ENCODE measurements at places on chromosomes 6 and 20. TPM values are rescaled to one million over a fixed set of nuclear protein-coding genes. Genes with fewer than 3 reads are reported as not detected.

Gene TXNDC5
- 224 TPM for total RNA-seq

DNA sequence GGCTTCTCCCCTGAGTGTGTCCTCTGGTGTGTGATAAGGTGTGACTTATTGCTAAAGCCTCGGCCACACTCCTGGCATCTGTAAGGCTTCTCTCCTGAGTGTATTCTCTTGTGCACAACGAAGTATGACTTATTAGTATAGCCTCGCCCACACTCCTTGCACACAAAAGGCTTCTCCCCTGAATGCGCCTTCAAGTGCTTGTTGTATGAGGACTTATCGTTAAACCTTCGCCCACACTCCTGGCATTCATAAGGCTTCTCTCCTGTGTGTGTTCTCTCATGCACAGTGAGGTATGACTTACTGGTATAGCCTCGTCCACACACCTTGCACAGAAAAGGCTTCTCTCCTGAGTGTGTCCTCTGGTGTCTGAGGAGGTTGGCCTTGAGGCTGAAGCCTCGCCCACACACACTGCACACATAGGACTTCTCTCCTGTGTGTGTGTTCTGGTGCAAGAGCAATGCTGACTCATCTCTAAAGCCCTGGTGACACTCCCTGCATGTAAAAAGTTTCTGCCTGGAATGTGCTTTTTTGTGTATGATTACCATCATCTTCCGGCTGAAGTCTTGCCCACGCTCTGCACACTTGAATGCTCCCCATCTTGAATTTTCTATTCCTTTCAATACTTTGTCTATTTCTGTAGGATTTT is 20.4 kb downstream of the ZNF337 start:
- DNase-seq: no peak

Gene LY6G6F
- total RNA-seq: not detected

DNA sequence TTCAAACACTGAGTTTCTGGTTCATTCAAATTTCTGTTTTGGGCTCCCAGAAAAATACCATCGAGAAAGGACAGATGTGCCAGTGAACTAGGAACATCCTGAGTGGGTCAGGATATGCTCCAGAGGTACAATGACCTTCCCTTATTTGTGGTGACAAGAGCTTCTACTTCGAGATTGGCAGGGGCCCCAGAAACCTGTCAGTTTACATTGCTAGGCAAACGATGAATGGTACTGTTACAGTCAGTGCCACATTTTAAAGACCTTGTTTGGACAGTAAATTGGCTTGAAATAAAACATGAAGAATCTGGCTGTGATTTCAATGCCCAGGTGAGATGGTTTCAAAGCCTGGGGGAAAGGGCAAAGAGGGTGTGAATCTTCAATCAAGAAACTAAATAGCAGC is 454.5 kb upstream of the ID4 start:
- DNase-seq: no peak

DNA sequence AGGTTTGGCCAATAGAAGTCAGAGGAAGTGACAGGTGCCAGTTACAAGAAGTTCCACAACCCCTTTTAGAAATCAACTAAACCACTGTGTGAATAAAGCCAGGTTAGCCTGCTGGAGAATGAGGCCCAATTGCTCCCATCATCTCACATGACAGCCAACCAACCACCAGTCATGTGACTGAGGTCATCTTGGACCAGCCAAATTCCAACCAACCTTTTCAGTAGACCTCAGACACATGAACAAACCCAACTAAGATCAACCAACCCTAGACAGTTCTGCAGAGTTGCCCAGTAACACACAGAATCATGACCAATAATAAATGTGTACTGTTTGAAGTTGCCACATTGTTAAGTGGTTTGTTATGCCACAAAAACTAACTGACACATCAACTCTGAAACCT is 44.6 kb upstream of the GGTLC1 start:
- no peak for DNase-seq

DNA sequence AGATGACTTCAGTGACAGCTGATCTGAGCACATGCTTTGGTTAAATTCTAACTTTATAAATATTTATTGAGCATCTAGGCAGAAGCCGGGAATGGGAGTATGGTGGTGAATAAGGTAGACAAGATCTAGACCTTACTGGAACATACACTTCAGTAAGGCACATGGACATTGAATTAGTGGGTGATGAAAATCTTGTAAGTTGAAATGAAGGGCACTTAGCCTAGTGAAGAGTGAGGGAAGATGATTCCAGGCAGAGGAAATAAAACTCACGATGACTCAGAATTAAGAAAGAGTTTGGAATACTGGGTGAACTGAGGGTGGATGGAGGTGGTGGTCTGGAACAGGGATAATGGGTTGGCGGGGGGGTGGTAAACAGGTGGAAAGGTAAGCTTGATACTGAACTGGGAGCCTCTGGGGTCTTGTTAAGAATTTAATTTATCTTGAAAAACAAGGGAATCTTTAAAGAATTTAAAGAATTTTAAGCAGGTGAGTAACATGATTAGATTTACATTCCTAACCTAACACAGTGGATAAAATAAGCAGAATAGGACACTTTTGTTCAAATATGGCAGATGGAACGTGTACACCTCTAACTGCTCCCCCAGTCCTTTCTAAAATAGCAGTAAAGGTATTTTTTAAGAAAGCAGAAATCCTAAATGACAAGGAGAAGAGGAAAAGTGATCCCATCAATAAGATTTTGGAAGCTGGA is 75.2 kb upstream of the ARHGAP18 start:
- no peak for DNase-seq

Gene SPATS1
- total RNA-seq: 0.45 TPM

GRCh38 chr20:37260923-37261322 is 691 bp downstream of the GHRH start:
- DNase-seq: no peak

DNA sequence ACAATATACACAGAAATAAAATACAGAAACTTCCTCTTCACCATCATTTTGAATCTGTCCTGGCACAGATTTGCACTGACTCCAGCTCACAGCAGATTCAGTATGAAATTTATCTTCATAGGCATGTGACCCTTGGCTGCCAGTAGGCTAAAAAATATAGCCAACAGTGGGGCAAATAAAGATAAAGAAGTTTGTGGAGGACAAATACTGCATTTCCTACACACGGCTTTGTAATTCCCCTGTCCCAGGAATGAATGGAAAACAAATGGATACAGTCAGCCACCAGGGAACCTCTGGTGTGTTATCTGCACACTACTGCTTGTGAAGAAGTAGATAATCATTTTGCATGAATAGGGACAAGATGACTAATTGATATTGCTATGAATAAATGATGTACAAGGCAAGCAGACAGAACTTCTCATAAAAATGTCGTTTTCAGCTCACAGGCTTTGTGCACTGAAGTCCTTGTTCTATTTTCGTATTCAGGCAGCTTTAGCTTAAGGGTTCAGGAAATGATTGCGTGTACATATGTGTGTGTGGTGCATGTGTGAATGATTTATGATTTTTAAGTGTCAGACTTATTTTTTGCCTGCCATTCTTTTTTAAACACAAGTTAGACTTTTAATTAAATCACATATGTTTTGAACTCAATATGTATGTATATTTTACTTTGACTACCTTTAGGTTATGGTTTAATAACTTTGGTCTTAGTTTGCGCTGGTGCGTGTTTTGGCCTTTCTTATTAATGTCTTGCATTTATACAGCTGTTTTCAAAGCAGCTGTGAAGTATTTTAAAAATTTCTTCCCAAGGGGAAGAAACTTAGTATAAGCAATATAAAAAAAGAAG is 543.8 kb upstream of the JAG1 start:
- DNase-seq: no peak

GRCh38 chr20:33277471-33278441 is 5.3 kb upstream of the BPIFB1 start:
- DNase-seq: no peak

DNA sequence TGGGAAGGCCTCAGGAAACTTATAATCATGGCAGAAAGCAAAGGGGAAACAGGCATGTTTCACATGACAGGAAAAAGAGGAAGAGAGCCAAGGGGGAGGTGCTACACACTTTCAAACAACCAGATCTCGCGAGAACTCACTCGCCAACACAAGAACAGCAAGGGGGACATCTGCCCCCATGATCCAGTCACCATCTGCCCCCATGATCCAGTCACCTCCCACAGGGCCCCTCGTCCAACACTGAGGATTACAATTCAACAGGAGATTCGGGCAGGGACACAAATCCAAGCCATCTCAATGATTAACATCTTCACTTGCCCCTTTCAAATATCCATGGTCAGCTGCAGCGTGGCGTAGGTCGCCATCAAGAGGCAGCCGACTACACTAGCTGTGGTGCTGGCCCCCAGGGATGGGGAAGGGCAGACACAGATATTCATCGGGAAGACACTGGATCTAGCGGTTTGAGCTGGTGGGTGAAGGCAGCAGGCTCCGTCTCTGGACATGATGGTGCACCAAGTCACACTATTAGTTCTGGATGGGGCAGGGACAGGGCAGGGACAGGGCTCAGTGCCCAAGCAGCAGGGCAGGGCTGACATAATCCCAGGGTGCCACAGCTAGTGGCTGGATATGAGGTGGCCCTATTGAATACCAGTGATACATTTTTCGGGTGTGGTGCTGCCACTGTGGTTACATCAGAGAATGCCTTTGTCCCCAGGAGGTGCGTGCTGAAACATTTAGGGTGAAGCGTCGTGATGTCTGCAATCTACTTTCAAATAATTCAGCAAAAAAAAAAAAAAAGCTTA is 31.6 kb downstream of the TUBB2B start:
- no peak for DNase-seq

GRCh38 chr6:136859430-136859829 is 37.0 kb downstream of the PEX7 start:
- no peak for DNase-seq

DNA sequence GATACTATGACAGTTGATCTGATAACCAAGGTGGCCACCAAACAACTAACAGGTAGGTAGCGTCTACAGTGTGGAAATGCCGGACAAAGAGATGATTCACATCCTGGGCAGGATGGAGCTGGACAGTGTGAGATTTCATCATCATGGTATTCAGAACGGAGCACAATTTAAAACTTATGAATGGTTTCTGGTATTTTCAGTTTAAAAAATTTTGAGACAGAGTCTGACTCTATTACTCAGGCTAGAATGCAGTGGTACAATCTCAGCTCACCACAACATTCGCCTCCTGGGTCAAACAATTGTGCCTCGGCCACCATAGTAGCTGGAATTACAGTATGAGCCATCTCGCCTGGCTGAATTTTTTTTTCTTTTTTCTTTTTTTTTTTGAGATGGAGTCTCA is 43.8 kb downstream of the CEP57L1 start:
- DNase-seq: no peak

- DNase-seq: no peak
Observed at GRCh38 chr6:37149745-37150144, 20.2 kb upstream of the PIM1 start.

DNA sequence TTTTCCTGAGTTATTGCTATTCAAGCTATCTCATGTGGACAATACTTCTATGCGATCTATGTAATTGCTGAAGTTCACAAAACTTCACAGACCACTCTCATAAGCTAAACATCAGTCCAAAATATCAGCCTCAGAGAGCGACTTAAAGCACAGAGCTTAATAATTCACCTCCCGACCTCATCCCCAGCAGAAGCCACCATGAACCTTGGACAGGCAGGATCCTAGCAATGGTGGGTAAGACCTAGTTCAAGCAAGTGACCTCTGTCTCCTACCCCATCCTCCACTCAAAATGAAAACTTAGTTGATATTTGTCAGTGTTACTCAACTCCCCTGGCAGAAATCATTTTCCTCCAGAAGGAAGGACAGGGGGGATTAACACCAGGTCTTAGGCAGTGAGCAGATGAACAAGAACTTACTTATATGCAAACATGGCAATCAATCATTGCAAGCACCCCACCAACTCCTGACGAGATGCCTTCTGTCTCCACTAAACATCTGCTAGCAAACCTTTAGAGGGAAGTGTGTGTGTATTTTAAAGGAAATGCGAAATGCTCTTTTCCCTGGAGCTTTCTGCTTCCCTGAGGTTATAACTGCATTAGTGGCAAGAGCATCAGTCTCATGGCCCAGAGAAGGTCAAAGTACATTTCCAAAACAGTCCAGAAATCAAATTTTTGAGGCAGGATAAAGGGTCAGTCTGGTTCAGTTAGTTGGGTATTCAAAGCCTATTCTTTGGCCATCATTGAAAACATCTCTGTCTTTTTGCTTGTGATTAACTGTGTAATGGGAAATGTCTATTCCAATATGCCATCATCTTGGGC is 90.0 kb downstream of the SLC22A23 start:
- no peak for DNase-seq

- no peak for DNase-seq
Observed at GRCh38 chr20:41038878-41039404, 10.3 kb downstream of the TOP1 start.

GRCh38 chr20:63051911-63052310 is 45.1 kb upstream of the BHLHE23 start:
- no peak for DNase-seq

Gene SIRPB1
- 8.0 TPM for total RNA-seq

DNA sequence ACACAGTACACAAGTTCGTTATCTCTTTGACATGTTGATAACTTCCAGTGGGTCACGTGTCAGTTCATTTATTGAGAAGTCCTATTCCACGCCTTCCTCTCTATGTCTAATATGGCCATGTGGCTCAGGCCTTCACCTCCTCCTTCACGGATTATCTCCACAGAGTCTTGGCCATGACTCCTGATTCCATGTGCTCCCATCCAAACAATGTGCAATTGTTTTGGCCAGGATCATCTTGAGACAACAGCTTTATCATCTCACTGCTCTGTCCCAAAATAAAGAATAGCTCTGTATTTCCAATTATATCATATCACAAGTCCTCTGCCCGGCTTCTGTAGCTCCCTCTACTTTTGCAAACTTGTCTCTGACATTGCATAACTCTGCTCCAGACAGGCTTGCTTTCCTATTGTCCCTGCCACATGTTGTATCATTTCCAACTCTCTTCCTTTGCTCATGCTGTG is 11.1 kb upstream of the TXNDC5 start:
- DNase-seq: no peak
